ENCODE measurements at places on chromosomes 7 and 10.
A peak's percentile ranks its signal among the peaks of the same experiment; 100 is the strongest.

DNA sequence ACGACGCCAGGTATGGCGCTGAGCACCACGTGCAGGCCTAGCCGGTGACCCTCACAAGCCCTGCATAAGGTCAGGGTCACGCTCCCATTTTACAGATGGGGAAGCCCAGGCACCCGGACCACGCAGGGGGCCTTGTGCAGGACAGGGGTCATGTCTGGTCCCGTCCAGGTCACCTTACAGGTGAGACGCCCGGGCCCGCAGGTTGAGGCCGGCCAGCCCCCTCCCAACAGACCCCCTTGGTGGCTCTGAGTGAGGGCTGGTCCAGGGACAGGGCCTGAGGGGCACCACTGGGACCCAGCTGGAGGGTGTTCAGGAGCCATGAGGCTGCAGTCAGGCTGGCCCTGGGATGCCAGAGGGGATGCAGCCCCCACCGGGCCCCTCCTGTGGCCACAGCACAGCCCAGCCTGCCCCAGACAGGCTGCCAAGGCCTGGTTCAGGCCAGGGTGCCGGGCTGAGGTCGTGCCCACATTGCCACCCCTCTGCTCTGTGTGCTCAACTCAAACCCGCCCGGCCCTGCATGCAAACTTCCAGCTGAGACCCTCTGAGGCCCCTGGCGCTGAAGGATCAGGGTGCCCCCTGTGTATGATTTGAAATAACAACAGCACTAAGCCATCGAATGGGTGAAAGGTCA lies 69.0 kb downstream of the PWWP2B start:
- no peak for DNase-seq

DNA sequence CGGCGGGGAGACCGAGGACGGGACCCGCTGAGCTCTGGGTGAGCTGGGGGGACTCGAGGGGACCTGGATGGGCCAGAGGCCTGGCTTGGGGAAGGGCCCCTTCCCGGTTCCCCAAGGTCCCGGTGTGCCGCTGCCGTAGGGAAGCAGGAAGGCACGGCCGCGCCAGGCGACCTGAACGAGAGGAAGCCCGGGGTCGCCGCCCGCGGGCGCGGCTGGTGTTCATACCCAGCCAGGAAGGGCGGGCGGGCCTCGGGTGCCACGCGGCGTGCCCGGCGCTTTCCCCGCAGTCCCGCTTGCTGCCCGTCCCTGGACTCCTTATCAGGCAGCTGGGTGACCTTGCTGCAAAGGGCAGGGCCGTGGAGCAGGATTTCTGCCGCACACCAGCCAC lies 38.0 kb downstream of the ZNF777 start:
- no peak for DNase-seq

- no peak for DNase-seq
Observed at GRCh38 chr7:113414401-113415035, 296.2 kb upstream of the SMIM30 start.

GRCh38 chr7:2359610-2360009 lies 5.0 kb downstream of the EIF3B start:
- DNase-seq = no peak

GRCh38 chr10:107986571-107986970 lies 822.1 kb upstream of the SORCS1 start:
- DNase-seq = no peak

DNA sequence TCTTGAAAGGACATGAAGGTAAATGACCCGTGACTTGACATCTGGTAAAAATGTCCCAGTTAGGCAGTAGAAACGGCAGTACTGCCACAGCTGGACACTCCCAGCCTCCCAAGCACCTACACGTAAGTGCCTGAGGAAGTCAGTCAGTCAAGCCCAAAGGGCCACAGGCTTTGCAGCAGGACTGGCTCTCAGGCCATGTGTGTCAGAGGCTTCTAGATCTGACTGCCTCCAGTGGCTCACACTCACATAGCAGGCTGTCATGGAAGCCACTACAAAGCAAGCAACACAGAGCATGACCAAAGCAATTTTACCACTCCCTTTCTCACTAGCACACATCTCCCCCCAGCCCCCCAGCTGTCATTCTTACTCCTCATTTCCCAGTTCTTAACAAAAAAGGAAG lies 17.8 kb upstream of the CCNJ start:
- DNase-seq = peak; percentile 25

DNA sequence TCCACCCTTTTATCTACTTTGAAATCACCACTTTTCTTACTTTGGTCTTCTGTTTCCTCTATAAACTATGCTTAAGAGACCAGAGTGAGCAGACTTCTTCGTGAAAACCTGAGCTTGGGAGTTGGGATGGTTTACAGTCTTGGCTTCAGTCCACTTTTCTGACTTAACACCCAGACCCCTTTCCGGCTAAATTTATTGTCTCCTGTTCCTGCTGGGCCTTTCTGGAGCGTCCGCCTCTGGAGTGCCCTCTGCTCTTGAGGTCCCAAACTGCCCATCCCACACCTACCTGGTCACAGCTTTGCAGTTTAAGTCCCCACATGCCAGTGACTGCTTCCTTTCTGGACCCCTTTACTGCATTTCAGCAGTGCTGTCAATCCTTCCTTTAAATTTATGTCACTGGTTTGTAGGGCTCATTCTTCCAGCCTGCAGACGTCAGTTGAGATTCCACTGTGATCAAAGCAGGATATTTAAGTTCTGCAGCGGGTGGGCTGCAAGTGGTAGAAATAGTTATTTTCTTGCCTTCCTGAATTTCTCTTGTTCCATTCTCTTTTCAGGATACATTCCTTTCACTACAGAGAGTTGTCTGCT lies 80.3 kb downstream of the KAT6B start:
- DNase-seq = no peak

GRCh38 chr10:9060314-9060713 lies 1005.8 kb downstream of the GATA3 start:
- no peak for DNase-seq

- DNase-seq = no peak
Observed at GRCh38 chr7:35817181-35817580, 16.3 kb downstream of the SEPTIN7 start.

- no peak for DNase-seq
Observed at GRCh38 chr10:126216632-126216961, 171.7 kb downstream of the ADAM12 start.

DNA sequence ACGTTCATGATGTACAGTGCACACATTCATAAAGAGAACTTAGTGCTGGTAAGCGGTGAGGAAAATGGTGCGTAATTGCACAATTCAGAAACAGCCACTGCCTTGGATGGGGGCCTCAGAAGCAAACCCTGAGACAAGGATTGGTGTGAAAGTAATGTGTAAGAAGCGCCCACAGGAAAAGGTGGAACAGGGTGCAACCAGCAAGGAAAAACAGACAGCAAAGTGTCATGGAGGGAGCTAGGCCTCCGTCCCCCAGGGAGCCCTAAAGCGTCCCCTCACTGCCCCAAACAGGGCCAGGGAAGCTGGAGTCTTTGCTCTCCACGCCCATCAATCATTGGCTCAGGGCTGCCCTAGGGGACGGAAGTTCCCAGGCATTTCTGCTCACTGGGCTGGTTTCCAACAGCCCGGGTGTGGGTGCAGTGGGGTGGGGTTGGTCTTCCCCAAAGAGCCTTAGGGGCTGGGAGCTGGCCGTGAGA lies 9.6 kb upstream of the C10orf105 start:
- DNase-seq = peak; percentile 77

DNA sequence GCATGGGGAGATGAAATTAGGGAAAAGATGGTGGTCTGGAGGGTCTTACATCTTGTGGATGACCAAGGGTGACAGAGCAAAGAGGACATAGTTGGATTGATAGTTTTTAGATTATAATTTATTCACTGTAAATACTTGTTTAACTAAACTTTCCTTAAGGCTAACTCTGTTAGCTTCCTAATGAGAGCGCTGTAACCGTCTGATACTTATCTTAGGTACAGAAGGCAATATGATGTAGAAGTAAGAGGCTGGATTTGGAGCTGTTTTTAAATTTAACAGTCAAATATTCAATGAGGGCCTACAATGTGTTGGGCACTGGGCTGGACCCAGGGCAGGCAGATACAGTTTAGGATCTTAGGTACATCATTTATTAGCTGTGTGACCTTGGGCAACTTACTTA lies 36.0 kb downstream of the PRKAR2B start:
- DNase-seq = no peak

- DNase-seq = no peak
Observed at GRCh38 chr7:154776350-154776749, 226.6 kb downstream of the PAXIP1 start.

- DNase-seq = no peak
Observed at GRCh38 chr10:49185213-49185612, 3.0 kb downstream of the TMEM273 start.

- DNase-seq = no peak
Observed at GRCh38 chr7:33601884-33602283, 303.5 kb upstream of the BMPER start.

- no peak for DNase-seq
Observed at GRCh38 chr7:6482307-6482706, 34.6 kb upstream of the DAGLB start.

DNA sequence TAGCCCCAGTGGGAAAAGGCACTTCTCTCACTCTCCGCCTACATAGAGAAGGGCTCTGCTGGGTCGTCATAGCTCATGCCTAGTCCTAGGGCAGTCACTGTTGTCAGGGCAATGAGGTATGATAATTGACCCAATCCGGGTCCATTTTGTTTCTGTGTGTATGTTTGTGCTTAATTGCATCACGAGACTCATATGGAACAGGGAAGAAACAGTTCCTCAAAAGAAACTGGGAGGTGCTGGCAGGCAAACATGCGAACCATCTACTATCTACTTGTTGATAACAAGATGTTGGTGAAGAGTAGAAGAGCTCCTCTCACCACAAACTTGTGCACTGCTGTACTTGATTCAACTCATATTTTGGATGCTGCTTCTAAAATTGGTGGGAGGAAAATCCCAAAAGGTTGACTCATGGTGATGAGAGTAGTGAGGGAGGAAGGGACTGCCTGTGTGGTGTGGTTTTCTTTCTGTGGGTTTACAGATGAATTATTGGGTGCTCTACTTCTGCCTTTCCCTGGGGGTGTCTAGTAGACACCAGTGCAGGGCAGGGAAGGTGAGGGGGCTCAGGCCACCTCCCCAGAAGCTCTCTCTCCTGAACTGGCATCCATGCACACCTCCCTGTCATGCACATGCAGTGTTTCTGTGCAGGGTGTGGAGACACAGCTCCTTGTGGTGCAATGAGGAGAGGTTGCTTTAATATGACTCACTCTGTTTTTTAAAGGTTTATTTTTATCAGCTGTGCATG lies 29.4 kb downstream of the LSMEM1 start:
- DNase-seq = no peak
